ENCODE measurements at places on chromosomes 11 and 22.

DNA sequence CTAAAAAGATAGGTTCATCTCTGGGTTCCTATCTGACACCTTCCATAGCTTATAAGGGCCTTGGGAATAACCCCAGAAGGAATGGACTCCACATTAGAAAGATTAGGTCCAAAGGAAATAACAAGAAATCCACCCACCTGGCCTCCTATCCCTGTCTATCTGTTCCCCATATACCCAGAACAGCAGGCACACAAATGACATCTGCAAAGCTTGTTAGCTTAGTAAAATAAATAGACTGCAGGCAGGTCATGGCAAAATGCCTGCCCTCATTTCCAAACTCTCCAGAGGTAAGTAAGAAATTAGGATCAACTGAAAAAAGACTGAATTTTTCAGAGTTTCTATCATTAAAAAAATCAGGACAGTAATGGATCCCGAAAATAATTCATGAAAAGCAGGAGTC, 489.5 kb downstream of the DLG2 start:
- no peak for DNase-seq

DNA sequence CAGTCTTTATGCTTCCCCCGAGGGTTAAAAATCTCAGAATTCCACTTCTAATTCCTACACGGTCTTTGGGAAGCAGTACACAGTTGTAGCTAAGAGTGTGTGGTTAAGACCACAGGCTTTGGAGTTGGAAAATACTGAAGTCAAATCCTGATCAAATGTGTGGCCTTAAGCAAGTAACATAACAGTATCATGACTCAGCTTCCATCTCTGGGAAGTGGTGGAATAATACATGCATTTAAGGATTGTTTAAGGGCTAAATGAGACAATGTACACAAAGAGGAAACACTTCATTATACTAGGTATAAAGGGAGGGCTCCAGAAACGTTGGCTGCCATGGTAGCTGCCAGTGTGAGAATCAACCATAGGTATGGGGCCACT, 71.5 kb downstream of the FAT3 start:
- peak; percentile 38 for DNase-seq

DNA sequence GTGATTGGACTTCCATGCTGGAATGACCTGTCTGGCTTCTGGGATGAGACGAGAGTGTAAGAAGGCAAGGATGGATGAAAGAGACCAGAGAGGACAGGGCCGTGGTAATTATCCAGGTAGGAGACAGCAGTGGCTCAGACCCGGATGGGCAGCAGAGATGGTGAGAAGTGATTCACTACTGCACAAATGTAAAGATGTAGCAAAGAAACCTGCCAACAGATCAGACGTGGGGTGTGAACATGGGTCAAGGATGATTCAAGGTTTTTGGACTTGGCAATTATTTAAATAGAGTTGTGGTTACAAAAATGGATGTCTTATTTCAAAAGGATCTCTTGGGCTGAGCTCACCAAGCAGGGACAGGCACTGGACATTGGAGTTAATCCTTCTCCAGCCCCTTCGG, 32.7 kb downstream of the RIBC2 start:
- no peak for DNase-seq

DNA sequence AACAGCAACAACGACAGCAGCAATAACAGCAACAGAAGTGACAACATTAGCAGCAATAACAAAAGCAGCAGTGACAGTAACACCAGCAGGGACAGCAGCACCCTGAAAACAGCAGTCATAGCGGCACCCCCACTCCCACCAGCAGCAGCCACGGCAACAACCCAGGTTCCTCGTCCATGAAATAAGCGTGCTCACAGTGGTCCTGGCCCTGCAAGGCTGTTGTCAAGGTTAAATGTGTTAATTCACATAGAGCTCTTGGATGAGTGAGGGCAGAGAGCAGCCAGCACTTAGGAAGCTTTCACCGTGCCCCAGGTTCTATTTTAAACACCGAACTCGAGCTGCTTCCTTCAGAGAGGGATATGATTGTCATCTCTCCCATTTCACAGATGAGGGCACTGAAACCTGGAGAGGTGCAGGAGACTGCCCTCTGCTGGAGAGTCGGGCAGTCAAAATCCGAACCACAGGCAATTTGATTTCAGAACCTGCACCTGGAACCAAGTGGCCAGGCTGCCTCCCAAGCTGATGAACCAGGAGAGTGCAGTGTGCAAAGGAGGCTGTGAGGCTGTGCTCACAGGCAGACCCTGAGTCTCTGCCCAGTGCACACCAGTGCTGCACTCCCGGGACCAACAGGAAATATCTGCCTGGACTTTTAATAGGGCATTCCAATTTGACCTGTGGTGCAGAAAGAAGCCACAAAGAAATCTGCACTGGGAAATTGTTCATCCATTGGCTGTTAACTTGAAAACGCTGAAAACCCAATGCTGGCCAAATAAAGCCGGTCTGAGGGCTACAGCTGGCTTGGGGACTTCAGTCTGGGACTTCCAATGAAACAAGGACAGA, 22.9 kb upstream of the FGF3 start:
- DNase-seq, result peak; percentile 29
